ENCODE measurements at places on chromosomes 4 and X.
A peak's percentile ranks its signal among the peaks of the same experiment; 100 is the strongest.

DNA sequence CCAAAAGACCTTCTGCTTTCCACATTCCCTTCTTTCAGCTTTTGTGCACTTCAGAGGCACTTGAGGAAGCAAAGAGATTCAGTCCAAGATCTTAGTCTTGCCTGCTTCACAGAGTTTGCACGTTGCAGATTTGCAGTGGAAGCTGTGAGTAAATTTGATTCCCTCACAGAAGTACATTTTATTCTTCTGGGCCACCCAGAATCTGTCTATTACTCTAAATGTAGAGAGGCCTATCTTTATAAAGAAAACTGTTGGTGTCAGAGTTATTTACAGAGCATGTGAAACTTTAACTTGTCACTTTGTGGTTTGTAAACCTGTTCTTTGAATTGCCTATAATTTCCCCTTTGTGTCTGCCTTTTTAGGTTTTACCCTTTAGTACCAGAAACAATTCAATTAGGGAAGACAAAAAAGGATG is 15.5 kb downstream of the SPRY1 start:
- no peak for DNase-seq

GRCh38 chrX:1380672-1381233 is 11.2 kb downstream of the SLC25A6 start:
- no peak for DNase-seq

DNA sequence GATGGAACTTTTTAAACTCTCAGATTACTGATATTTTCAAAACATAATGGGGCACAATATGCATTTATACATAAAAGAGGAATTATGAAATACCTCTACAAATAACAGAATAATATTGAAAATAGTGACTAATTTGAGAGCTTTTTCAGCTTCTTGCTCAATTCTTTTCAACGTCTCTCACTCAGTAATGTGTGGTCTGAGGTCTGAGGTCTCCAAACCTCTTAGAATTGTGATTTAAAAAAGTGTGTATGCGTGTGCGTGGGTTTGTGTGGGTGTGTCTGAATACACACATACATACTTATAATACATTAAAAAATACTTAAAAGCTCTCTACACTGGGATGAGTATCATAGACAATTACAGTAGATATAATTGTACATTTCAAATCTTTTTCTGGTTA is 7.9 kb downstream of the NDNF start:
- DNase-seq = no peak

- no peak for DNase-seq
These were observed 7.5 kb downstream of the AMER1 start for GRCh38 chrX:64198036-64198435.

DNA sequence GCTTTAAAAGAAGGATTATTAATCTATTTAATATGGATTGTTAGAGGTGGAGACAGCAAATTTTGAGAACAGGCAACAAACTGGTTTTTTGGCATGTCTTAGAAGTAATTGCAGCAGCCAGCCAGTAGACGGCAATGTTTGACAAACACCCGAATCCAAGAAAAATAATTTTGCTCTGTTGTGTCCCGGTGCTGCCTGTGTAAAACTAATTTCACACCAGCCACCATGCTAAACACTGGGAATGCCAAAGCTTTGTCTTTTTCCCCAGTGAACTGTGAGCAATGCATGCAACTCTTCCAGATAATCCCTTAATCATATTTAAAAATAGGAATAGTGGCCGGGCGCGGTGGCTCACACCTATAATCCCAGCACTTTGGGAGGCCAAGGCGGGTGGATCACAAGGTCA is 25.9 kb downstream of the SMIM31 start:
- peak; percentile 22 for DNase-seq

DNA sequence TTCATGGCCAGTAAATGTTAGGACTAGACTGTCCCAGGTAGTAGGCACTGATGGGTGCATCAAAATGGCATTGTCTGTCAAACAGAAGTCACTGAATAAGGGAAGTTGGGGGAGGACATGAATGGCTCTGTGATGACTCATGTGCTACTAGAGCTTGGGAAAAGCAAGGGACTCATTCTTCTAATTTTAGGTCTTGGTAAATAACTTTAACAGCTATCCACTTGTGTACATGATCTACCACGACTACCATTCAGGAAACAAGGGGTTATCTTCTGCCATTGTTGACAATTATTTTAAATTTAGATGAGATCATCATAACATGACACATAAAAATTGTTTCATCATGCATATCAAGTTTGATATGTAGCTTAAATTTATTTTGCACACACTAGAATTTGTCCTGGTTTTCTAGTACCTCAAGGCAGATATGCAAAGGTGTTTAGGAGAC is 6.3 kb downstream of the AREG start:
- DNase-seq = no peak

DNA sequence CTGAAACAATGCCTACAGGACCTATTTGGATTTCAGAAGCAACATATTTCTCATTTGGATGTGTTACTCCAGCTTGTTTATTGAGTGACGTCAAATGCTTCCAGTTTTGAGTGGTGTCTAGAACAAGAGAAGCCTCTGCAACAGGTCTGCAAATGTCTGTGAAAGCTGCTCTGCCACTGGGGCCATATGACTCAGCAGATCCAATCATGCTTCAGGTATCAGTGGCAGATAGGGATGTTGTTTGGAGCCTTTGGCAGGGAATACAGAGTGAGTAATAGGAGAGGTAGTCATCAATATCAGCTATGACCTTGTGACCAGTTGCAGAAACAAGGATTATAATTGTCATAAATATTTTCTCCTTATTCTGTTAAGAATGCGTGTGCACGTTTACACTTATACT is 141.1 kb upstream of the ZXDA start:
- no peak for DNase-seq

DNA sequence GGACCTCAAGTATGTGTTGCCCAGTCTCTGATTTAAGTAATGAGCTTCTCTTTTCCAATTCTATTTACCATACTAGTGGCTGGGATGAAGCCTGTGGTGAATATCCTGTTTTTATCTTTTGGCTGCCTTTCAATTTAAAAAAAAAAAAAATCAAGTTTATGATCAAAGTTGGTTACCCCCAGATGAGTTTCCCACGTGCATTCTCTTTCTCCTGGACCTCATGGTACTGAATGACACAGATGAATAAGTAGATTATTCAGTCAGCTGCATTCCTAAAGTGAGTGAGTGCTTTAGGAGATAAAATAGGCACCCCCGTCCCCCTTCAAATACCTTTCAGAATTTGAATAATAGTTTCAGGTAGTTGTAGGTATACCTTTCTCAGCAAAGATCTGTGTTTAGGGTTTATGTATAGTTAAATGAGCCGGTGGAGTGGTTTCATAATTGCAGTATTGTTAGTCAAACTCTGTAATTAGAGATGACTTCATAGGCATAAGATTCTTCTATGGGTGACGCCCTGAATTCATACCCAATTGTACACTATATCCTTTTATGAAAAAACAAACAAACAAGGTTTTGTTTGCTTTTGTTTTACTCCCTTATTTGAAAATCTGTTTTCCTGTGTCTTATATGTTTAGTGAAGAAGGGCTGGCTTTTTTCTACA is 41.9 kb downstream of the PLS3 start:
- no peak for DNase-seq

DNA sequence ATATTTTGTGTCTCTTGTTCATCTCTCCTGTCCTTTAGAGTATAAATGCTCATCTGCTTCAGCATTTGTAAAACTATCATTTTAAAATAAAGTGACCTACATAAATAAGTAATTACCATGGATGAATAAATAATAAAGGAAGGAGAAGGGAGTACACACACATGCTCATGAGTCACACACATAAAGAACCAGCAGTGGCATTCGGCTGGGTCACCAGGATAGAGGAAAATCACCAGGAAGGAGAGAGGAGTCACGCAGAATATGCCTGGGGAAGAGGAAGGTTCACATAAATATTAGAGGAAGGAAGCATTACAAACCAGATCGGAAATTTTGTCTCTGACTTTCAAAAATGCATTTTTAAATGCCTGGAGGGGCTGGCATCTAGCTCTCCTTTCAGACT is 38.5 kb upstream of the MED14 start:
- DNase-seq = no peak

- DNase-seq = no peak
These were observed 3.5 kb downstream of the EPGN start for GRCh38 chr4:74311696-74312313.

DNA sequence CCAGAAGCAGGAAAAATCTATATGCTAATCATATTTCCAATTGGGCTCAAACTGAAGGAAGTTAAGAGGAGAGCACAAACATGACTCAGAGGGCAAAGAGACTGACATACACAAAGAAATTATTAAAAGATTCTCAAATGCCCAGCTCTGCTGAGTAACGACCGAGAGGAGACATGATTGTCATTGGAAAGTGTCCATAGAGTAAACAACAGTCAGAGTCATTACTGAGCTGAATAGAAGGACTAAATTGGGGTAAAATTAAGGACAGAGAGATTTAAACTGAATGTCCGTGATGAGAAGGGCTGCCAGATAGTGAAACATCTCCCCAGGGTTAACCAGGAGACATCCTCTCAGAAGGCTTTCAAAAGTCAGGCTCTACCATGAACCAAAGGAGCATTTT is 111.2 kb upstream of the GALNT7 start:
- no peak for DNase-seq

- no peak for DNase-seq
These were observed 44.7 kb upstream of the DCK start for GRCh38 chr4:70948665-70949260.

DNA sequence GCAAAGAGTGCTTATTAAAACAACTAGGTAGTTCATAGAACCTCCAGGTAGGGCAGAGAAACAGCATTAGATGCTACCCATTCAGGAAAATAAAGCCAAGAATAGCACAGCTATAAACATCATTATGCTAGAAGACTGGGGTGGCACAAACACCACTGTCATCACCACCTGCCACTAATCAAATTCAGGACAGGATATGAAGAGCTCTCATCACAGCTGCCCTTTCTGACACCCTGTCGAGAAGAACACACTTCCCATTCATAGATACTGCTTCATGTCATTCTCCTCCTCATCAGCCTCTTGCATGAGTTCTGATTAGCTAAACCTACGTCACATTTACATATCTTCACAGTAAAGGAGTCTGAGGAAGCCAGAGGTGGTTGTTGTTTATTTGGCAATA is 692.3 kb upstream of the HS3ST1 start:
- no peak for DNase-seq

GRCh38 chr4:161393602-161394001 is 770.2 kb downstream of the FSTL5 start:
- DNase-seq = no peak

- DNase-seq = no peak
These were observed 7.5 kb downstream of the SMIM10 start for GRCh38 chrX:134998246-134998645.

DNA sequence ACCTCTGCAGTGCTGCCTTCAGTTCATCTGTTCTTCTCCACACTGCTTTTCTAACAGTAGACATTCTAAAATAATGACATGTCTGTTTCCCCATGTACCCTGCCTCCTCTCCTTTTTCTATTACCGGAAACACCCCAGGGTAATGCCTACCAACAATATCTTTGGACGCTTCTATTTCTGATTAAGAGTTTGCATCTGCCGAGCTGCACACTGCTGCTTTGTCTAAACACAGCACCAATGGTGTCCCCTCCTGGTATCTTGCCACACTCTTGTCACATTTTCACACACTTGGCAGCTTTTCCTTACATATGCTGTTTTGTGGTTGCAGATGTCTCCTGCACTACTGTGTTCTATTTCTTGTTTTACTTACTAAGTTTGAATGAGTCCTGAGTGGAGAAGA is 288.8 kb downstream of the GRIA2 start:
- no peak for DNase-seq

DNA sequence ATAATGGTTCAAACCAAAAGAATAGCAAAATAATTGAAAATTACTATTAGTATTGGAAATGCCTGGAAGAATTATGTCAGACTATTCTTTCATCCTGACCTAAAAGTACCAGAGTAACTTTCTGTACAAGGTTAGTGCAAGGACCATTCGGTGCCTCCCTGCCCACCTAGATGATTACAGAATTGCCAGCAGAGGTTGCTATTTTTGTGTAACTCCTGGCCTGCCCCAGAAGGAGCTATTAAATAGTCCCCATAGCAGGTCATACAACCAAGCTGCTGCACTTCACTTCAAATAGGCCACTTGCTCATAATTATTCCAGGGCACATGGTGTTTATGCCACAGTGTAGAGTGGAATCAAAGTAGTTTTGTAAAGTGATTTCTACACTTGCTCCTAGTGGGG is 831.1 kb upstream of the PABPC4L start:
- DNase-seq = no peak

DNA sequence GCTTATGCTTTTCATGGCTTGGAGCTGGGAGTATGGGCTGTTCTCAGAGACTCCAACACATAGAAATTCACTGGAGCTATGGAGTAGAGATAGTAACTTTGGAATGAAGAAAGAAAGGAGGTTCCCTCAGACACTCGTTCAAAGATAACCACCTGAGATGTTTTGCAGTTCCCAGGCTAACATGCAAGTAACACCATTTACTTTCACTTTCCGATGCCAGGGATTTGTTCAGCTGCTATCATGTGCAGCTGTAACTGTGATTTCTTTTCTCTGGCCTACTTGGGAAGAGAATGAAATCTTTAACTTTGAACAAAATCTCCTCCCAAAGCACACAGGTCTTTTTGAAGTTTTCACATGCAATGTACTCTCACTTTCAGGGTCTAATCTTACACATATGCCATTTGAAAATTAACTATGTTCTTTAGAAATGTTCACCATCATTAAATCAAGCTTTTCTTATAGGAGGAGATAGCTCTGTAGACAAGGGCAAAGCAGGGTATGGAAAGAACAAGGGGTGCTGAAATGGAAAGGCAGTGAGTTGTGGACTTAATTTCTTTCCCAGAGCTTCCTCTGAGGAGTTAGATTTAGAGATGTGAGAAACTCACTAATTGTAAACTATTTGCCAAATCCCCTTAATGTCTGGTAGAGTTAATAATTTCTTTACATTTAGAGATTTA is 514.3 kb downstream of the PDHA2 start:
- no peak for DNase-seq

GRCh38 chr4:3880615-3881120 is 114.5 kb downstream of the ADRA2C start:
- DNase-seq = no peak

DNA sequence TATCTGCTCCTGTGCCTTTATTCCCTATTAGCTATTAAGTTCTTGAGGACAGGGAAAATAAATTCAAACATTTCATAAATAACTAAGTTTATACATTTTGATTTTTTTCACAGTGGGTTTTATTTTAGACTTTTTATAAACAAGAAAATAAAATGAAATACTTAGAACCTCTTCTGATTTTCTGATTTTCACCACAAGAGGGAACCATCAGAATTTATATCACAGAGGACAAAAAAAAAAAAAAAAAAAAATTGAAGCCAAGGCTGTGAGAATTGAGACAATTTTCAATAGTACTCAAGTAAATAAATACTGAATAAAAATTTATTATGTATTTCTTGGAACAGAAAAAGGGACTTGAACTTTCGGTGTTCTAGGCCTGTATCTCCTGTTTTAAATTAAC is 288.1 kb downstream of the SH3BGRL start:
- DNase-seq = no peak

DNA sequence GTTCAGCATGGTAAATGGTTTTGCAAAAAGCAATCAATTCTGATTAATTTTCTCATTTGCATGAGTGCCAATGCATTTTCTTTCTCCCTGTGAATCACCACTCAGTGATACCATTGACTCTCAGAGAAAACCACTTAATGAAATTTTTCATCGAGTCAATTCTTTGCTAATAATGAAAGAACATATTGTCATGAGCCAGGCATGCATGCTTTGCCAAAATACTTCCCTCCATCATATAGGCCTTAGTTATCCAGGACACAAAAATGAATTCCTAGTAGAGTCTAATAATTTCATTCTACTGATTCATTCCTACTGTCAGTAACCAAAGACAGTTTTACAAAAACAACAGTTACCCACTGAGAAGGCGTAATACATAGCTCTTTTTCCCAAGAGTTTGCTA is 680.0 kb downstream of the TRIML1 start:
- DNase-seq = no peak
